ENCODE measurements at places on chromosomes 12 and 14.

DNA sequence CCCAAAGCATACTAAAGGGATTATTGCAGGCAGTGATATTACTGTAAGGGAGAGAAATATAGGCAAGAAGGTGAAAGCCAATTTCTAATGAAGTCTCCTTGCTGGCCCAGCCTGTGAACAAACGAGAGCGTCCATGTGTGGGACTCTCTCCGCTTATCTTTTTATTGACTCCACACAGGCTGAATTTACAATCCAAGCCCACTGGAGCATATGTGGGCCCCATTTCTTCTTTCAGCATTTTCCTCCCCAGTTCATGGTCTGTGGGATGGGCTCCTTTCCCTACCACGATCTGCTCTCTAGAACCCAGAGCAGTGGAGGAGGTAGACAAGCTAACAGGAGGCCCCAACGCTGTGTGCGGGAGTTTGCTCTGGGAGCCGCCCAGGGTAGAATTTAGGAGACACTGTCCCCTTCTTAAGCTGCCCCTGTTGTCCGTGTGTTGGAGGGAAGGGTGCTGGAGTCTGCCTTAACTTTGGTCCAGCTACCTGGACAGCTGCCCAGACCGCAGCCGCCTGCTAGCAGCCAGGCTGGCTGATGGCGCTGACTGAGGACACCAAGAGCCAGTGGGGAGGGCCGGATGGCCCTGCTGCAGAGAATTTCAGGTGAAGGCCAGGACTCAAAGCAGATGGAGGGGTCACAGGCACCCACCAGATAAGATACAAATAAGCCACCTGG lies 3.2 kb upstream of the HOXC11 start:
- DNase-seq, result no peak

GRCh38 chr12:31773223-31773750 lies 44.5 kb upstream of the AMN1 start:
- DNase-seq, result no peak

DNA sequence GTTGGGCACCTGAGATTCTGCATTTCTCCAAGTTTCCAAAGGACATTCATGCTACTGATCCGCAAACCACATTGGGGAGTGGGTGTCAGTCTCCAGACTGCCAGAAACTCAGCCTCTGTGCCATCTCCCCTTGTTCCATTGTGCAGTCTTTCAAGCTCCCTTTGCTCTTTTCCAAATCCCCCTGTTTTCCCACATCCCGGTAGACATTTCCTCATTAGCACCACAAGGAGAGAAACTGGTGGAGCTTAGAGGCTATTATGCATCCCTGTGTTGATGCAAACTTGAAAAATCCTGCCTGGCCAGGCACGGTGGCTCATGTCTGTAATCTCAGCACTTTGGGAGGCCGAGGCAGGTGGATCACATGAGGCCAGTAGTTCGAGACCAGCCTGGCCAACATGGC lies 10.7 kb downstream of the CCDC63 start:
- DNase-seq, result no peak

GRCh38 chr12:128078301-128078971 lies 188.5 kb upstream of the TMEM132C start:
- peak; percentile 2 for DNase-seq

DNA sequence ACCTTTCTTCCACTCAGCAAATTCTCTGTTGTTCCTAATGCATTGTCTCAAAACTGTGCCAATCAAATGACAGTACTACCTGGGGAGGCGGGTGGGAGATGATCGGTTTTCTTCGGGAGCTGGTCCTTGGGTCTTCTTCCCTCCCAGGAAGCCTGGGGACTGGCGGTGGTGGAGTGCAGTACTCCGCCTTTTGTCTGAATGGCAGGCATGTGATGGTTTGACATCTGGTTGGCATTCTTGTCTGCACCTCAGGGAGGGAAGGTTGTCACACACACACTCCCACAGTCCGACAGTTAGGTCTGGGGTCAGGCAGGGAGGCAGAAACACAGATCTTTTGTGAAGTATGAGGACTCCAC lies 114.8 kb downstream of the SNAPC1 start:
- DNase-seq, result no peak

DNA sequence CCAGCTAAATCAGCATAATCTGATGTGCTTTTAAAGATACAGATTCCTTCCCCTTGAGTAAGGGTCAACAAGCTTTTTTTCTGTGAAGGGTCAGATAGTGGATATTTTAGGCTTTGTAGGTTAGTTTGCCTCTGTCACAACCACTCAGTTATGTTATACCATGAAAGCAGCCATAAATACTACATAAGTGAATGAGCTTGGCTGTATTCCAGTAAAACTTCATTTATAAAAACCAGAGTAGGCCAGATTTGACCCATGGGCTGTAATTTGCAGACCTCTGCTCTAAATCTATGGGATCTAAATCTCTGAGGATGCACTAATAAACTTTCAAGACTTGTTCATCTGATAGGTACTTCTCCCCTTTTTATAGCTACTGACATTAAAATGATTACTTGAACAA lies 47.7 kb downstream of the LEMD3 start:
- DNase-seq, result no peak

GRCh38 chr12:130764475-130765185 lies 48.5 kb upstream of the RIMBP2 start:
- peak; percentile 14 for DNase-seq

GRCh38 chr14:94041551-94042346 lies 15.6 kb downstream of the OTUB2 start:
- DNase-seq, result no peak

DNA sequence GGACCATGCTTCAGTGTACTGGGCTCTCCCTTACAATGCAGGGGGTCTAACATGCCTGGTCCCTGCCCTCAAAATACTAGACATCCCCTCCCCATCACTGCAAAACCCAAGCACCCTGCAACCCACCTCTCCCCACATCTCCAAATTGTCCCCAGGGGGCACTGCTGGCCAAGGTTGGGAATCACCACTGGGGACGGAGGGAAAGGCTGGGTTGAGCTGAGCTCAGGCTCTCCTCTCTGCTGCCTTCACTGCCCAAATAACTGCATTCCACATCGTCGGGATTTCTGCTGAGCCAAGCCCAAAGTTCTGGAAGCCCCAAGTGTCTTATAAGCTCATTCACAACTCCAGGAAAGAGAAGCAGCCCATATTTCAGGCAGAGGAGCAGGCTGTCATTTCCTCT lies 69.6 kb downstream of the NT5DC3 start:
- no peak for DNase-seq

GRCh38 chr14:65179918-65180724 lies 77.8 kb upstream of the MAX start:
- peak; percentile 27 for DNase-seq

- no peak for DNase-seq
Observed at GRCh38 chr12:103336940-103337339, 158.8 kb downstream of the C12orf42 start.

DNA sequence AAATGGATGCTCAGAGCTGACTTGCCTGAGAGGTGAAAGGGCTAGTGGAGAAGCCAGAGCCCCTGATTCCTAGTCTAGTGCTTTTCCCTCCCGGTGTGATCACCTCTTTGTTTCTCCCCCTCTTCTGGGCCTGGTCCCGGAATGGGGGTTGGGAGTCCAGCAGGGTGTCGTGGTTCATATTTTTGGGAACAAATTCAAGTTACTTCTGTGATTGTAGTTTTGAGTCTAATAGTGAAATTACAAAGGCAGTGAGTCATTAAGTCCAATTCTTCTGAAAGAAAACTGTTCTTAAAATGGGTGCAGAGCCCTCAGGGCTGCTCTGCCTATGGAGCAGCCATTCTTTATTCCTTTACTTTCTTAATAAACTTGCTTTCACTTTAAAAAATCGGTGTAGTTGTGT lies 7.6 kb downstream of the SUSD6 start:
- DNase-seq, result no peak

DNA sequence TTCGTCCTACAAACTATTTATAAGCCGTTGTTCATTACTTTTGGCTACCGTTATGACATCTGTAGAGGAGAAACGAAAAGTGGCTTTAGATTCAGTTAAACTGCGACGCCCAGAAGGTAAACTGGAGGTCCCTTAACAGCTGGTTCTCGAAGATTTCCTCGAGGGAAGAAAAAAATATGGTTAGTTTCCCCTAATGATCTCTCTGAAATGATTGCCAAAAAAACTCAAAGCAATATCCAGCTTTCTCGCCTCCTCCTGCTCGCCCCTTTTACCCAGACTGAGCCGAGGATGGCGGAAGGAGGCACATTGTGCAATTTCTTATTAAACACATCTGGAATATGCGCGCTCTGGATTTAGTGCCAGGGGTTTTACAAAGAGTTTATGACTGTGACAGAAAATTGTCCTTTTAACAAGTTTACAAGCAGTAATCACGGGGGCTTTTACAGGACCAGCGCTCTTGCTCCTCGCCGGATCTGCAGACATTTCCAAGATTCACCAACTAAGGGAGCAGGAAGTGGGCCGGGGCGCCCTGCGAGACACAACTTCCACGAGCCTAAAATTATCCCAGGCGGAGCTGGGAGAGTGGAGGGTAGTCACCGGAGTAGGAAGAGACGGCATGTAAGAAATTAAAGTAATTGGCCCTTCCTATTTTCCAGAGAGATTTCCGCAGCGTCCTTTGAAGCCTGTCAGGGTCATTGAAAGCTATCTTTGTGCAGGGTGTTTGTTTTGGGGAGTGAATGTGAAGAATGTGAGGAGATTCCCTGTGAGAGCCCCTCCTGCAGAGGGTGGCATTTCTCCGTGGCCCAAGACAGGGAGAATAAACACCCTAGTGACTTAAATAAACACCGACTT lies 5.6 kb downstream of the SIX1 start:
- no peak for DNase-seq

GRCh38 chr14:91228112-91229004 lies 16.1 kb downstream of the GPR68 start:
- DNase-seq, result peak; percentile 25

DNA sequence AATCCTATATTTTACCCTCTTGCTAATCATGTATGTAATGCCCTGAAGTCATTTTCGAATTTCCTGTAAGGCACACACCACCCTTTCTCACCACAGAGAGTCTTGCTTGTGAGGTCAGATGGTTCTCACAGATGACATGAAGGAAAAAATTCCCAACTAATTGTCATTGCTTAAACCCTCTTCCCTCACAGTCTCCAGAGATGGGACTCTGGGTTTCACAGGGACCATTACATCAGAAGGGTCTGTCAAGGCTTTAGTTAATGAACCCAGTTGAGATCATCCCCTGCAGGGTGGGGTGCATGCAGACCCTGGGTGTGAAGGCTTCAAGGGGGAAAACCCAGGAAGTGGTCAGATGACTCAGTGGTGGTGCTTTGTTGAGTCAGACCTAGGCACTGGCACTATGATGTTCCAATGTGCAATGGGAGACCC lies 229.6 kb downstream of the BCAT1 start:
- DNase-seq, result no peak

Data from amniotic stem cell (primary cell).